Prostate gland (tissue), 2 donors: ENCODE measurements at places on chromosomes 2 and 18. TPM values are rescaled to one million over a fixed set of nuclear protein-coding genes. Genes with fewer than 3 reads are reported as not detected.

Gene SCYGR6
- not detected for total RNA-seq

Gene PID1
- total RNA-seq = 21.0 TPM

Gene ALPP
- 0.97 TPM for total RNA-seq

Gene MTERF4
- 91.3 TPM for total RNA-seq

Gene TNS1
- 238 TPM for total RNA-seq

Gene GRHL1
- 25.7 TPM for total RNA-seq

Gene PRKAG3
- total RNA-seq = 0.14 TPM

Gene SKA1
- total RNA-seq = 2.7 TPM

Gene GAL3ST2
- total RNA-seq = 2.4 TPM

Gene KCNK3
- 14.5 TPM for total RNA-seq

Gene CMPK2
- 13.7 TPM for total RNA-seq

Gene NT5DC4
- not detected for total RNA-seq

GRCh38 chr18:58900015-58900649, 35.5 kb downstream of the ZNF532 start:
- DNase-seq = no peak

- DNase-seq = peak; percentile 87
These were observed 1.3 kb downstream of the BCL2L11 start for GRCh38 chr2:111121828-111122630.

DNA sequence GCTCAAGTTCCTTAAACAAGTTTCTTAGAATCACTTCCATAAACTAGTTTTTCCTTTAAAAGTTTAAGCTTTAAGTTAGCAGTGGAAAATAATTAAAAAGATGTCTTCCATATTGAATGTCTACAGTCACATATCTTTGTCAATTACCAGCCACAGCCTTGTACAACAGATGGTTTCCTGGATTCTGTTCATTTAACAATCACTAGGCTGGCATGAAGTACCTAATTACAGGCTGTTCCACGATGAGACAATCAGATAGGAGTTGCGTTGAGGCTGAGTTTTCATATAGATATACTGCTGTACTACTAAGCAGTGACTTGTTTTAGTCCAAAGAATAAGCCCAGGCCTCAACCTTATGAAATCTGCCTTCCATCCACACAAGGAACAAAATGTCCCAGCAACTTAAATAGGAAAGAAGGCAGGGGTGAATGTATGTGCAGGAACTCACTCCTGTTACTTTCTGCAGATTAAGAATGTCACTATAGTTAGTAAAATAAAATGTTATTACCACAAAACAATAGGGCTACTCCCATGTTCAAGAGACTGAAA, 131.0 kb downstream of the ZAP70 start:
- no peak for DNase-seq

GRCh38 chr2:181231151-181231550, 226.0 kb upstream of the ITGA4 start:
- no peak for DNase-seq

DNA sequence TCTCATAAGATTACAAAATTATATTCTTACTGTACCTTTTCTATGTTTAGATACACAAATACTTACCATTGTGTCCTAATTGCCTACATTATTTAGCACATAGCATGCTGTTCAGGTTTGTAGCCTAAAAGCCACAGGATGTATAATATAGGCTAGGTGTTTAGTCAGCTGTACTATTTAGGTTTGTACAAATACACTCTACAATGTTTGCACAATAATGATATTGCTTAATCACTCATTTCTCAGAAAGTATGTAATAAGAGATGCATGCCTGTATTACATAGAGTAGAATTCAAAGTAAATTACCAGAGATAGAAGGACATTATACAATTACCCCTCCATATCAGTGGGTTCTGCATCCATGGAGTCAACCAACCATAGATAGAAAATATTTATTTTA, 201.1 kb upstream of the COL3A1 start:
- DNase-seq = no peak

GRCh38 chr2:204824751-204825453, 279.6 kb downstream of the PARD3B start:
- no peak for DNase-seq

- no peak for DNase-seq
These were observed 26.9 kb downstream of the NCKAP5 start for GRCh38 chr2:133541376-133541775.

- no peak for DNase-seq
These were observed 117.0 kb upstream of the CYP1B1 start for GRCh38 chr2:38192976-38193375.

DNA sequence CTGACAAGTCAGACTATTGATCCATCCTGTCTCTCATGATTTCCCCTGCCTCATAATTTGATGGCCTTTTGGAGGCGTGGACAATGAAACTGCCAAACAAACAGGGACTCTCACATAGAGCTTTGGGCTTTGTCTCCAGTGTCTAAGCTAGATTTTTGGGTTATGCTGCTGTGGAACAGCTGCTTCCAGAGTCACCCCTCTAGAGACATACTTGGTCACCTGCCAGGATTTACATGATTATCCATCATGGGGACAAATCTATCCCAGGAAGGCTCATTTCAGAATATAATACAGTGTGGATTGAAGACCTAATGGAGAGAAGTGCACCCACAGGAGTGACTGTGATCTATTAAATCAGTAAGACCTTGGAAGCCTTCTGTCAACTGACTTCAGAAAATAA, 159.6 kb downstream of the SLC8A1 start:
- DNase-seq = no peak

DNA sequence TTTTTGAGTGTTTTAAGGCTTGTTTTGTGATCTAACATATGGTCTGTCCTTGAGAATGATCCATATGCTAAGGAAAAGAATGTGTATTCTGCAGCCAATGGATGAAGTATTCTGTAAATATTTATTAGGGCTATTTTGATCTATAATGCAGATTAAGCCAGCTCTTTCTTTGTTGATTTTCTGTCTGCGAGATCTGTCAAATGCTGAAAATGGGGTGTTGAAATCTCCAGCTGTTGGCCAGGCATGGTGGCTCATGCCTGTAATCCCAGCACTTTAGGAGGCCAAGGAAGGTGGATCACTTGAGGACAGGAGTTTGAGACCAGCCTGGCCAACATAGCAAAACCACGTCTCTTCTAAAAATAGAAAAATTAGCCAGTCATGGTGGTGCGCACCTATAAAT, 132.7 kb downstream of the DIS3L2 start:
- DNase-seq = no peak

DNA sequence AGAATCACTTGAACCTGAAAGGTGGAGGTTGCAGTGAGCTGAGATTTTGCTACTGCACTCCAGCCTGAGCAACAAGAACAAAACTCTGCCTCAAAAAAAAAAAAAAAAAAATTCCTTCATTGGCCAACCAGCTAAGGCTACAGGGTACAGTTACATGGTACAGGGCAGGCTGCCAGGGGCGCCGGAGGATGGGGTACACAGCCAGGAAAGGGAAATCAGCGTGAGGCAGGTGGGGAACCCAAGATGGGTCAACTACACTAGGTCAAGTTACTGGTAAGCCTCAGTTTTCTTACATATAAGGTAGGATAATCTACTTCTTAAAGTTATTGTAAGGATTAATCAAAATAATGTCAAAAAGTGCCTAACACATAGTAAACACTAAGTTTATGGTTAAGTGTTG, 142.6 kb upstream of the MSH6 start:
- no peak for DNase-seq

DNA sequence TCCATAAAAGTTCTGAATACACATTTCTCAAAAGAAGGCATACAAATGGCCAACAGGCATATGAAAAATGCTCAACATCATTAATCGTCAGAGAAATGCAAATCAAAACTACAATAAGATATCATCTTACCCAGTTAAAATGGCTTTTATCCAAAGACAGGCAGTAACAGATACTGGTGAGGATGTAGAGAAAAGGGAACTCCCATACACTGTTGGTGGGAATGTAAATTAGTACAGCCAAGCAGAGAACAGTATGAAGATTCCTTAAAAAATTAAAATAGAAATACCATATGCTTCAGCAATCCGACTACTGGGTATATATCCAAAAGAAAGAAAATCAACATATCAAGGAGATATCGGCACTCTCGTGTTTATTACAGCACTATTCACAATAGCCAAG, 1312.5 kb downstream of the DSC3 start:
- no peak for DNase-seq

- DNase-seq = no peak
These were observed 73.5 kb downstream of the COLEC12 start for GRCh38 chr18:427005-427404.

GRCh38 chr2:47065771-47066380, 89.2 kb downstream of the STPG4 start:
- no peak for DNase-seq

GRCh38 chr2:201116959-201117734, 1.2 kb downstream of the CFLAR start:
- peak; percentile 67 for DNase-seq

DNA sequence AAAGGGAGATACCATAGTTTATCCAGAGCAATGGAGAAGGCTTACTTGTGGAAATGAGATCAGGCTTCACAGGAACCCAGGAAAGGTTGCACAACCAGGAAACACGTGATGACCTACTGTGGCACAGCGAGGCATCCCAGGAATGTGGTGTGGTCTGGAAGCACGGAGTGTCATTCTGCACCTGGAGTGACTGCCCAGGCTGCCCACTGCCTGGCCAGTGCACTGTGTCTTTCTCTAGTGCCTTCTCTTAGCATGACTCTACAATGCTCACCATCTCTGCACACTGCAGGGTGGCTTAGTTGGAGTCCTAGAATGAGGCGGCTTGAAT, 48.9 kb downstream of the CHST9 start:
- DNase-seq = no peak

DNA sequence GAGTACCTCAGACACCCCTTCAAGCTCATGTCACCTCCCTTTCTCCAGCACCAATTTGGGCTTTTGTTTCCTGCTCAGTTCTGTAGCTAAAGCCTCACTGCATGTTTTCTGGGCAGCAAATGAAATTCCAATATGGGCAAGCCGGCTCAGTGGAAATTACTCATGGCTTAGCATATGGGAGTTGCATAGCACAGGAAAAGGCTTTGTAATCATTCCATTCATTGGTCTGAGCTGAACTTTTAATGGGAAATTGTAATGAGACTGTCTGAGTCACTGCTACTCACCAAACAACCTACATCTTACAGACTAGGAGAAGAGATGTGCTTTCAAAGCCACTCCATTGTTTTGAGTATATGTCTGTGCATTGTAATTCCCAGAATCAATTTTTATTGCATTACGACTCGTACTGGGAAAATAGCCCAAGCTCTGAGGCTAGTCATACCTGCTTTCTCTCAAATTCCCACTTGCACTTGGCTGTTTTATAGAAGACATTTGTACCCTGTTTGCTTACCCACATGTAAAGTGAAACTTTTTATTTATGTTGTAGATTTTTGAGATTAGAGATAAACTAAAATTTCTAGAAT, 139.5 kb upstream of the LRATD1 start:
- peak; percentile 9 for DNase-seq

DNA sequence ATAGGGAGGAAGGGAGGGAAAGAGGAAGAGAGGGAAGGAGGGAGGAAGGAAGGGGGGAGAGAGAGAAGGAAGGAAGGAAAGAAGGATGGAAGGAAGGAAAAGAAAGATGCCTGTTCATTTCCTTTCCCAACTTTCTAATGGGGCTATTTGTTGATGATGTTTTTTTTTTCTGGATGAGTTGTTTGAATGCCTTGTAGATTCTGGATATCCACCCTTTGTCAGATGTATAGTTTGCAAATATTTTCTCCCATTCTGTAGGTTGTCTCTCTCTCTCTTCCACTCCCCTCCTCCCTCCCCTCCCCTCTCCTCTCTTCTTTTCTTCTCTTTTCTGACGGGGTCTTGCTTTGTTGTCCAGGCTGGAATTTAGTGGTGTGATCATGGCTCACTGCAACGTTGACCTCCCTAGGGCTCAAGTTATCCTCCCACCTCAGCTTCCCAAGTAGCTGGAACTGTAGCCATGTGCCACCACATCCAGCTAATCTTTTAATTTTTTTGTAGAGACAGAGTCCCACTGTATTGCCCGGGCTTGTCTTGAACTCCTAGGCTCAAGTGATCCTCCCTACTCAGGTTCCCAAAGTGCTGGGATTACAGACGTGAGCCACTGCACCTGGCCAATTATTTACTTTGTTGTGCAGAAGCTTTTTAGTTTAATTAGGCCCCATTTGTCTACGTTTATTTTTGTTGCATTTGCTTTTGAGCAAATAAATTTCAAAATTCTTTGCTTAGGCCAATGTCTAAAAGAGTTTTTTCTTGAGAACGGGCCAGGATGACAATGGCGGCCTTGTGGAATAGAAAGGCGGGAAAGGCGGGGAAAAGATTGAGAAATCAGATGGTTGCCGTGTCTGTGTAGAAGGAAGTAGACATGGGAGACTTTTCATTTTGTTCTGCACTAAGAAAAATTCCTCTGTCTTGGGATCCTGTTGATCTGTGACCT, 57.3 kb upstream of the FAM117B start:
- DNase-seq = no peak
